ENCODE measurements at places on chromosomes 7 and 10.
A peak's percentile ranks its signal among the peaks of the same experiment; 100 is the strongest.

GRCh38 chr7:53518319-53518718 is 482.9 kb downstream of the POM121L12 start:
- ATAC-seq, result peak; percentile 50

DNA sequence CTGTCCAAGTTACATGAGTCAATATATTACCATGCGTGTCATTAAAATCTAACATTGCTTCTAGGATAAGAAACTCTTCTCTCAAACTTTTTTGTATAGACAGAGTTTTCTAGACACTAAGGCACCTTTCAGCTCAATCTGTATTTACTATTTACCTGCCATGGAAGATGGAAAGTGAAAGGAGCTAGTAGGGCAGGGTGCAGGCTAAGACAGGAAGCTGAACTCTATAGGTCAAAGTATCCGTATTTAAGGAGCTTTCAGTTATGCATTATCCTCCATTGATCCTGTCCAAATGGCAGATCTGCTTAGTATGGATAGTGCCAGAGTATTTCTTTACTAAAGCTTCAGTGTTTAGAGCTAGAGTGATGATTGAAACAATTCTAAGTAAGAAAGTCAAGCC is 612.8 kb downstream of the IPMK start:
- ATAC-seq, result no peak

DNA sequence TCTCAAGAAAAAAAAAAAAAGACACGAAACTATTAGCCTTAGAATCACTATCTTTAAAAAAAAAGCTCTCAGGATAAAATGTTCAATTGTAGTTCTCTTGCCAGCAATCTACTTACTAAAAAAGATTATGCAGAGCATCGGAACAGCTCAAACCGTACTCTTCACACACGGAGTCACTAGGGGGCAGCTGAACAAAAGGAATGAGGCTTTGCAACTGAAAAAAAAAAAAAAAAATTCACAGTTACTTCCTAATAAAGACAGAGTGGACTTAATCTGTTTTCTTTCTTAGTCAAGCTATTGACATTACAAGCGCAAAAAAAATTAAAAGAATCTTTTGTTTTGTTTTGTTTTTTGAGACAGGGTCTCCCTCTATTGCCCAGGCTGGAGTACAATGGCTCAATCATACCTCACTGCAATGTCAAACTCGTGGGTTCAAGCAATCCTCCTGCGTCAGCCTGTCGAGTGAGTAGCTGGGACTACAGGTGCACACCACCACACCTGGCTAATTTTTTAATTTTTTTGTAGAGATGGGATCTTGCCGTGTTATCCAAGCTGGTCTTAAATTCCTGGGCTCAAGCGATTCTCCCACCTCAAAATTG is 11.5 kb downstream of the PMS2 start:
- peak; percentile 86 for ATAC-seq

- ATAC-seq, result no peak
Observed at GRCh38 chr10:27600930-27601329, 96.8 kb downstream of the RAB18 start.

- peak; percentile 20 for ATAC-seq
Observed at GRCh38 chr10:35349389-35349915, 13.1 kb downstream of the CCNY start.

DNA sequence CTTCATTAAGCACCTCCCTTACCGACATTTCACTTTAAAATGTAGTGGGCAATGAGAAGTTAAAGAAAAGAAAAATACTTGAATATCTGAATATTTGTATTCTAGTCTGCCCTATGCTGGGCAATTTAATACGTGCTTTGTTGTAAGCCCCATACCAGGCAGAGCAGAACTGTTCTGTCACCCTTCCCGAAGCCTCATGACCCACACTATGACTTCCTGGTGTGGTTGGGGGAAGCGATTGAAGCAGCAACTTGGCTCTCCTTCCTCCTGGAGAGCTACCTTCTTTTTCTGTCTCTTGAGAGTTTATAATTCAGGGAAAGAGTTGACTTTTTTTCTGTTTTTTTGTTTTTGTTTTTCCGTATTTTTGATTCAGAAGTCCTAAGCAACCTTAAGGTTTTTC is 243.7 kb downstream of the INHBA start:
- ATAC-seq, result no peak
